ENCODE measurements at places on chromosomes 11 and 22.

DNA sequence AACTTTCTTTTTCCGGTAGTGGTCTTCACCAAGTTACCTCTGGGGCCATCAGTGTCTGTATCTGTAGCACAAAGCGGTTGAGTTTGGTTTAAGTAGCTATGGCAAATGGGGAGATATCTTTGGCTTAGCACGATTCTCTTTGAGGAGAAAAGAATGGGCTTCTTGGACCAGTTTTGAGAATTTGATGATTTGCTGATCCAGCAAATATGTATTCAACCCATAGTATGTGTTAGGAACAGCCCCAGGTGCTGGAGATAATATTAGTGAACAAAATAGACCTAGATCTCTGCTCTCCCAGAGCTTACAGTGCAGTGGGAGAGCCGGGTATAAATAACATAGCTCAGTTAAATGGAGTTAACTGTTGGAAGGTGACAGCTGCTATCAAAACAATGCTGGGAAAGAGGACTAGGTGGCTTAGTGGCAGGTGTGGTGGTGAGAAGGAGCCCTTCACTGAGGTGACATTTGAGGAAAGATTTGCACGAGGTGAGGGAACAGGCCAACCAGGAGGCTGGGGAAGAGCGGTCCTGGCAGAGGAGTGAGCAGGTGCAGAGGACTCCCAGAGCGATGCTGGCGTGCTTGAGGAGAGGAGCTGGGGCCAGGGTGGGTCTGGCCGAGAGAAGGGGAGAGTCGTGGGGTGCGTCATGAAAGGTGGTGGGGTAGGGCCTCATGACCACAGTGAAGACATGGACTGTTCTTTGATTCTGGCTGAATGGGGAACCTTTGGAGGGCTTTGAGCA is 5.0 kb downstream of the TBC1D22A start:
- no peak for DNase-seq

DNA sequence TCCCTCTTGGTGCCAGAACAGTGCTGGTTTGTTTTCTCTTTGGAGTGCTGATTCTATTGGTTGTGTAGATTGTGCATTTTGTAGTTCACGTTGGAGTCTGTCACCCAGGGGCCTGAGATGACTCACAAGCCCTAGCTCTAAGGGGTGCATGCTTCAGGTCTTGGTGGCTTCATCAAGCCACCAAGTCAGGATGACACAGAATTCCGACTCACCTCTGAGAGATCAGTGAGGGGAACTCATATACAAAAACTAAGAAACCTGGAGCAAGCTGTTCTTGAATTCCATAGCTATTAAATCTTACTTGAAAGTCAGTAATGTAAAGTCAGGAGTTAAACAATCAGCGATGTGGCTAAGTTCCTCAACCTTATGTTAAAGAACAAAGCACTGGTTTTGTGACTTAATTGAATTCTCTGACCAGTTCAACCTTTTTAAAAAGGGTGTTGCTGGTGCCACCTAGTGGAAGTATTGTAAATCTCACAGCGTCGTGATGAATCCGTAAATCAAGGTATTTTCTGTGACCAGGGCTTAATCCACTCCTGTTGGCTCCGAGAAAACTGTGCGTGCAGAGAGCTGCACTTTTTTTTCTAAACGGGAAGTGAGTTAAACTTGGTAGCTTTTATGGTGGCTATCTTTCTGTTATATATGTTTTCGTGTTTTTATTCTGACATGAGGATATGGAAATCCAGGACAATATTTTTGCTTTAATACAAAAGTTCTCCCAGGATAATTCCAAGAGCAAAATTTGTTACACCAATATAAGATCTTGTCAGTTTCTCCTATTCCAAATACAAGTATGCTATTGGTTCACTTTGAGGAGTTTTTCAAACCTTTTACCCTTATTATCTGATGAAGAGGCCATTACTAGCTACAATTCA is 14.6 kb downstream of the MMP13 start:
- DNase-seq, result no peak

DNA sequence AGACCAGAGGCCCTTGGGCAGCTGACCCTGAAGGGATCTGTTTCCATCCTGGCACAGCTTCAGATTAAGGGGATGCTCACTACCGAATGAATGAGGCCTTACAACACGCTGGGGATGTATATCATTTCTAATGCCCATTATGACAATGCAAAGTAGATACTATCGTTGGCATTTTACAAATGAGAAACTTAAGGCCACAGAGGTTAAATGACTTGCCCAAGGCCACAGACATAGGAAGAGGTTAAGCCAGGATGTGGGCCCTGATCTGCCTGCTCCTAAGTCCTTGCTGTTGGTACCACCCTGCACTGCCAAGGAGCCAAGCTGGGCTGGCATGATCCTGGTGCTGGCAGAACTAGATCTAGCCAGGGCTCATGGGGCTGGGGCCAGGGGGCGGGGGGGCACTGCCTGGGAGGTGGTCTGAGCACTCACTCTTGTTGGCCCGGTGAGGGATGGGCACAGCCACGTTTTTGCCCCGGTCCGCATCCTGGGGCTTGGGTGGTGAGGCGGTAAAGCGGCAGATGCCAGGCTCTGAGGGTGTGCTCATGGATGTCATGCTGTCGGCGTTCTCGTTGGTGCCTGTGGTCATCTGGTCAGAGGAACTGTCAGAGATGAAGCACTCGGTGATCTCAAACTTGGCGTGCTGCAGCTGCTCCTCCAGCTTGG is 102.8 kb downstream of the CEP164 start:
- no peak for DNase-seq

GRCh38 chr11:83449338-83449913 is 163.3 kb upstream of the CCDC90B start:
- DNase-seq, result no peak

DNA sequence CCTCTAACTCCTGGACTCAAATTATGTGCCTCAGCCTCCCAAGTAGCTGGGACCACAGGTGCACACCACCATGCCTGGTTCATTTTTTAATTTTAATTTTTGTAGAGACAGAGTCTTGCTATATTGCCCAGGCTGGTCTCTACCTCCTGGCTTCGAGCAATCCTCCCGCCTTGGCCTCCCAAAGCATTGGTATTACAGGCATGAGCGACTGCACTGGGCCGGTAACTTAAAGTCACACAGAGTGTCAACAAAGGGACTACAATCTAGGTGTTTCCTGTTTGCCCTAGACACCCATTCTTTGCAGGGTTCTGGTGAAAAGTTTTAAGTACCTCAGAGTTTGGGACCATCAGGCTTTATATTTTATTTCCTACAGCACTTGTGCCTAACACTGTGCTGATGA is 8.4 kb downstream of the UVRAG start:
- no peak for DNase-seq

- peak; percentile 37 for DNase-seq
Observed at GRCh38 chr11:77187776-77188632, 60.0 kb downstream of the MYO7A start.
